ENCODE measurements at places on chromosomes 7 and 10.

GRCh38 chr10:109007514-109007913 lies 915.8 kb downstream of the XPNPEP1 start:
- DNase-seq, result no peak

DNA sequence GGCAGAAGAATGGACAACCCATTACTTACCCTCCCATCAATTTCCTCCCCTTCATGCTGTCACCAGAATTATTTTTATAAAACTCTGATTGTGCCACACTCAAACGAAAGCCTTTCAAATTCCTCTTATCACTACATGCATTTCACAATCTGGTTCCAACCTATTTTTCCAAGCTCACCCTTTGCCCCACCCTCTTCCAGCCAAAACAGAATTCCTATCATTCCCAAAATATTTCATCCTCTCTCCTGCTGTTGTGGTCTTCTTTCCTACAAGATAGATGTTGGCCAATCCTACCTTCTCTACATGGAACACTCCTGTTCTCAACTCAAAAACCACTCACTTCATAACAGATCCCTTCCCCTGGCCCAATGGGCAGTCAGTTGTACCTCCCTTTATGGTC lies 111.5 kb downstream of the ELAPOR2 start:
- no peak for DNase-seq

DNA sequence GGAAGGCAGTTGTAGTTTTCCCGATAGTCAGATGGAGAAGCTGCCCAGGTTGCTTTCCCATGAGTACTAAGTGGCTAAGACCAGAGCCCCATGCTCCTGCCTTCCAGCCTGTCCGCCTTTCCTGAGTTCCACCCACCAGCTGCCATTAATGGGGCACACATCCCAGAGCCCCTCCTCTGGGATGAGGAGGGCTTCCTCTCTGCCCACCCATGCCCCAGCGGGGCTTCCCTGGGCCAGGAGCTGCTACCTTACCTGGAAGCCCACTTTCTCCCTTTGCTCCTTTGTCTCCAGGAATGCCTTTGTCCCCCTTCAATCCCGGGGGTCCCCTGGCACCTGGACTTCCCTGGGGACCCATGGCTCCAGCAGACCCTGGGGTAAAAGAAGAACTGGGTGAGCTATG lies 7.8 kb downstream of the SFTPD start:
- no peak for DNase-seq

DNA sequence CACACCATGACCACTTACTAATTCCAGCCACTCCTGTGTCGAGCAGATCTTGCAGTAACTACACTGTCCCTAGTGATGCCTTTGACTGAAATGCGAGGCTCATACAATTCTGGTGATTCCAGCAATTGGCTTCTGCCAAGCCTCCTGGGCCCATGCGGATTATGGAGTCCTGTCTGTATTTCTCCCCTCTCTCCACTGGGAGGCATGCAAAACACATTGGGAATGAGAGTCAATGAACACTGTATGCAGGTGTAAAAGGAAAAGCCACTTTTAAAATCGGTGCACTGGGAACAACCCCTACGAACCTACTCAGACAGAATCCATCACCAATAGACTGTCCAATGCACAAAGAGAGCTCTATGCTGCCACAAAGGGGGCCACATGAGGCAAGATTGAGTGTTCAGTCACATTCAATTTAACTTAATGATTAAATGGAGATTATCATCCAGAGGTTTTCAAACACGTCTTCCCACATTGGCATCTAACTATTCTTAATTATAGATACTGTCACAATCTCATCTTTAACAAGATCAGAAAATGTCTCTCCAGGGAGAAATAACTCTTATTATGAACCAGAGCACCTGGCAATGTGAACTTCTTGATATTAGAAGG lies 550.6 kb downstream of the GLRX3 start:
- no peak for DNase-seq

DNA sequence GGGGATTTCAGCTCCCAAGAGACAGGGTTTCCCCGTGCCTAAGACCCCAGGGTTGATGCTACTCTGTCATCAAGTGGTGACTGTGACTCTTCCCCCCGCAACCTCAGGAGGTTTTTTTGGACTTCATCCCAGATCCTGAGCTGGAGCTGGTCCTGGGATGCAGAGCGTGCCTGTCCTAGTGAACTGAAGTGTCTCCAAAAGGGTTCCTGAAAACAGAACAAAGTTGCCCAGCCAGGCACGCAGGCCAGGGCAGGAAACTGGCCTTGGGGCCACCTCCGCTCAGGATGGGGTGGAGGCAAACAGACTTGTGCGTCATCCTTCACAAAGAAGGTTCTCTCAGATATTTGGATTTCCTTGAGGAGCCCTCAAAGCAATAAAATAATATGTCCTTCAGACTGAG lies 118.9 kb downstream of the ITIH5 start:
- DNase-seq, result no peak

GRCh38 chr10:11642566-11642965 lies 31.1 kb upstream of the USP6NL start:
- DNase-seq, result no peak

- no peak for DNase-seq
Measured at GRCh38 chr7:154627646-154628290, 375.2 kb downstream of the PAXIP1 start.

- DNase-seq, result peak; percentile 59
Measured at GRCh38 chr7:78587443-78588044, 789.0 kb downstream of the PHTF2 start.

DNA sequence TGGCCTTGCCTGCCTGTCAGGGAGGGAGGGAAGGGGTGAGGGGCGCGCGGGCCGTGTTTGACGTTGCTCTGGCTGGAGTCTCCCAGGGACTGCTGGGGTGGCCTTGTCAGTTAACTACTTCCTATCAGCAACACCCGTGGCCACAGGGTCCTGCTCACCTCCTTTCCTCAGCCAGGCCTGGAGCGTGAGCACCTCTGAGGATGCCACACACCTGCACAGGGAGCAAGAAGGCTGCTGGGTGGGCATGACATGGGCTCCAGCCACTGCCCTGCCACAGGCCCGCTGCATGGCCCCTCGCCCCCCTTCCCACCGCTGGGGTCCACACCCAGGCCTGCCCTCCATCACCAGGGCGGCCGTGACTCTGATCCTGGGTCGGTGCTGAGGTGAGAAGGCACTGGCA lies 212.4 kb downstream of the ELFN1 start:
- DNase-seq, result no peak

DNA sequence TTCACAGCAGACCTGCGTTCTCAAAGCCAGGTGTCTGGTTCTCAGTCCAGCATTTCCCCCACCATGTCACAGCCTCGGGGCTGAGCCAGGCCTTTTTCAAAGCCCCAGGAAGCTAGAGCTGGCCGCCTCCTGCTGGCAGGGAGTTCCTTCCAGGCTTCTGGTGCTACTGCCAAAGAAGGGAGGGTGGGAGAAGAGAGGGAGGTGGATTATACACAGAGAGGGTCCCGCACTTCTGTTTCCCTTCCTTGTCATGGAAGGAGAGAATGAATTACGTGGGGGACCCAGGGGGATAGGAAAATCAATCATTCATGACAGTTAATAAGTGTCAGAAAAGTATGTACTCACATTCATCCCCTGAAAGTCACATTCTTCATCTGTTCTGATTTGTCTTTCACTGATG lies 600 bp upstream of the LGI1 start:
- DNase-seq, result no peak

- DNase-seq, result peak; percentile 71
Measured at GRCh38 chr10:34811968-34812514, 3.1 kb downstream of the PARD3 start.

- no peak for DNase-seq
Measured at GRCh38 chr10:89921403-89921802, 220.0 kb downstream of the KIF20B start.

DNA sequence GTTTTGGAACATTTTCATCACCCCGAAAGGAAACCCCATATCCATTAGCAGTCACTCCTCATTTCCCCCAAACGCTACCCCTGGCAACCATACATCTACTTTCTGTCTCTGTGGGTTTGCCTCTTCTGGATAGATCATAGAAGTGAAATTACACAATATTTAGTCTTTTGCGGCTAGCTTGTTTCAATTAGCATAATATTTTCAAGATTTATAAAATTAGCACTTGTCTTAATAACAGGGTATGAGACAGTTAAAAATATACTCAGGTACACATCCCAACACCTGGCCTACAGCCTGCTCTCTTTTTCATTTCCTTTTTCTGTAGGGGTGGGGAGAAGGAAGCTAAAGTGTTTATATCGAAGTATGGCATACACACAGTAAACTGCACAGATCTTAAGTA lies 81.4 kb upstream of the LRGUK start:
- DNase-seq, result no peak

- peak; percentile 51 for DNase-seq
Measured at GRCh38 chr7:136009488-136010079, 32.4 kb upstream of the MTPN start.

DNA sequence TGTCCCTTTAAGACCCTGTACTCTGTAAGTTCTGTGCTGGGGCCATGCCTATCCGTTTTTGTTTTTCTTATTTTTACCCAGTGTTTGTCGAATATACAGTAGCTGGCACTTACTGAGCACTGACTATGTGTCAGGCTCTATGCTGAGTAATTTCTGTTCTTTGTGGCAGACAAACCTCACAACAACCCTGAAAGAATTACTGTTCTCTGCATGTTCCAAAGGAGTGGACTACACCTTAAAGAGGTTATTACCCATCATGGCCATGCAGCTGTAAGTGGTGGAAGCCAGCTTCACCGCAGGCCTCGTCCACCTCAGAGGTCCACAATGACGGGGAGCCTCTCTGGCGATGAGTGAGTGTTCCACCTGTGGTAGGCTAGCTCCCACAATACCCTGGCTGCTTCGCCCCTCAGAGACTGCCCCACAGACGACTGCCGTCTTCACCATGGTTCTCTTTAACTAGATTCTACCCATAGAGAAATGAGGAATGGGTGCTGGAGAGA lies 30.1 kb upstream of the RBM20 start:
- DNase-seq, result no peak

DNA sequence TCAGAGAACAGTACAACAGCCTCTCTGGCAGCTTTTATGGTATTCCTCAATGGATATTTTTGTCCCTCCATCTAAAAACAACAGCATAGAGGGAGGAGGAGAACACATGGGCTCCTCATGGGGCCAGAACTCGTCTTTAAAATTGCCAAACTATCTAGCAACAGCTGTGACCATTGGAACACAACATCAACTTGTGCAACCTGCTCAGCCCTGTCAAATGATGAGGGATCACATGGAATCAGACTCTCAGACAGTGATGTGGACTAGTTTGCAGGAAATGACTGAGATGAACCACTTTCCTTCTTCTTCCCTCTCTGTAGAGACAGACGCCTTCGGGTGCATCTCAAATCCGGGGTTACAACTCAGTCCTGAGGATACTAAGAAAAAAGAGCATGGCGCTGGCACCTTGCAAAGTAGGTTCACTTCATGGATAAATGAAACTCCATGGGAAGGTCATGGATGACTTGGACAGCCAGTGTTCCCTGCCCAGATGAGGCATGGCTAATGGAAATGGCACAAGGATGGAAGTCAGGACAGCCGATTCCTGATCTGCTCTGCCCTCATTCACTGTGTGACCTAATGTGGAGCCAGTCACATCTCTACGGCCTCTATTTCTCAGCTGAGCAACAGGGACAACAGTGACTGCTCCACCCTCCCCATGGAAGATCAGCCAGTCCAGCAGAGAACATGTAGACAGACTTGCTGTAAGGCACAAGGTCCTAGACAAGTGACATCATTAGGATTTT lies 24.6 kb upstream of the DGKI start:
- no peak for DNase-seq

GRCh38 chr7:73573276-73573675 lies 5.1 kb downstream of the TBL2 start:
- no peak for DNase-seq

GRCh38 chr10:102701272-102701671 lies 12.9 kb downstream of the ARL3 start:
- DNase-seq, result no peak

- no peak for DNase-seq
Measured at GRCh38 chr7:44771358-44771757, 22.7 kb downstream of the ZMIZ2 start.

DNA sequence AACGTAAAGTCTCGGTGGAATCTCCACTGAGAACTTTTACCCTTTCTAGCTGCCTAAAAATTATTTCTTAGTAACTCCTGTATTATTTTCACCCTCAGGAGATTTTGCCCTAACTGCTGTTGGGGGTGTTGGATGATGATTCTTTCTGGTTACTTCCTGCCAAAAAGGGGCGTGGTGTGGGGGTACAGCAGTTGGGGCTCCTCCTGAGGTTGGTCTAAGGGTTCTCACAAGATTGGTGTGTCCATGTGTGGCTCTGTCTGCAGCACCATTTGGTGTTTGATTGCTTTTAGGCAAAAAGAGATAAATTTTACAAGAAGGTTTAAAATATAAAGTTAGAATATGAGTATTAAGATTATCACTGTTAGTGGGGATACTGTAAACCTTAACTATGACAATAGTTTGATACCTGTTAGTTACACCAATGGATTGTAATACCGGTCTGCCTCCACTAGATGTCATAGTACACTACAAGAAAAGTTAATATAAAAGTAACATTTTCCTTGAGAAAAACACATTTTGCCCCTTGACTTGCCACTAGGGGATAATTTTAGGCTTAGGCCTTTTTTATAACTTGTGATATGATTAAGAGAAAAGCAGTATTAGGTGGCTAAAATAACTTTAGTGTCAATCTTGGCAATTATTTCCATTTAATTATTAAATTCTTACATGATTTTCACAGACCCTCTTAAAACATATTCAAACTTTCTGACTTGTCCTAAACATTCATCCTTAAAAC lies 928.7 kb downstream of the IPMK start:
- peak; percentile 13 for DNase-seq

- no peak for DNase-seq
Measured at GRCh38 chr7:38548605-38549004, 82.6 kb downstream of the AMPH start.

GRCh38 chr10:10193848-10194247 lies 823.8 kb upstream of the CELF2 start:
- no peak for DNase-seq

- no peak for DNase-seq
Measured at GRCh38 chr7:35285799-35286198, 31.9 kb upstream of the TBX20 start.

DNA sequence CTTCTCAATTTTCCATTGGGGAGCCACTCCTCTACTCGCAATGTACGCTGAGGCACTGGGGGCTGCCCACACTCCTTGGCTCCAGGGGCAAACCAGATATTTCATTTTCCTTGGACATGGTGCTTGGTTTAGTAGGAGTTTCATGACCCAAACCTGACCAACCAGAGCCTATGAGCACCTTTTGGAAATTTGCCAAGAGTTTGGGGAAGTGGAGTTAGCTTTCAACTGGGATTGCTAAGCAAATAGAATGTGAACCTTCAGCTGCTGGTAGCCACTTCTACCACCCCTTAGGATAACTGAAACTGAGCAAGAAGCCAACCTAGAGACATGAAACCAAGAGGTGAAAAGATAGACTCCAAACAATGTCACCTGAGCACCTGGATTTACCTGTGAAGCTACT lies 74.9 kb upstream of the COL13A1 start:
- DNase-seq, result no peak

- DNase-seq, result no peak
Measured at GRCh38 chr7:122055073-122055472, 89.0 kb downstream of the AASS start.

DNA sequence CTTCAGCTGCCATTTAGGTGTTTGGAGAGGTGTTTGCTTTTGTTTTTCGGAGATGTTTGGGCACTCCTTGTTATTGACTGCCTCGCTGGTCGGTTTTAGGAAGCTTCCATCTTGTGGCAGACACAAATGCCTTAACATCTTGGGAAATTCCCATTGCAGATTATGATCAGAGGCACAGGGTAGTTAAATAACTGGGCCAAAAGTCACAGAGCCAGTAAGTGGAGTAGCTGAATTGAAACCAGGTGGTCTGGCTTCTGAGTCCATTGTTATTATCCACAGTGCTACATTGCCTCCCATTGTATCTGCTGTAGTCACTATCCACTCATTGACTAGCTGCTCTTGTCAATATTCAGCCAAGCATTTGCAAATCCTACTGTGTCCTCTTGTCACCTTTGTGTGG lies 138.2 kb upstream of the PLPP4 start:
- DNase-seq, result no peak

Data from NCI-H1694 treated with DMSO at 0.1 percent for 48 hours (cell line).